ENCODE measurements at places on chromosomes 7 and 10. TPM values are rescaled to one million over a fixed set of nuclear protein-coding genes. Genes with fewer than 3 reads are reported as not detected.

Gene PTF1A
- total RNA-seq, result not detected

Gene HOXA9
- not detected for total RNA-seq

Gene AMZ1
- not detected for total RNA-seq

Gene COL13A1
- not detected for total RNA-seq

Gene SAMD9
- 2.7 TPM for total RNA-seq

Gene IGF2BP3
- total RNA-seq, result 62.9 TPM

Gene TMEM140
- total RNA-seq, result 0.29 TPM

Gene OPALIN
- not detected for total RNA-seq

- H3K36me3 ChIP-seq, result no peaks in the 10 kb centered on the region
- H3K27me3 ChIP-seq, result no peaks in the 10 kb centered on the region
- H3K4me3 ChIP-seq, result no peak overlapping the region
Measured at GRCh38 chr10:61992671-61993668, 91.5 kb downstream of the ARID5B start.

- no peaks in the 10 kb centered on the region for H3K27me3 ChIP-seq
- H3K4me1 ChIP-seq, result peaks cover 2% of the 10 kb centered on the region
- peak; percentile 69 for DNase-seq
- H3K36me3 ChIP-seq, result no peaks in the 10 kb centered on the region
Measured at GRCh38 chr10:17599089-17599488, 18.1 kb downstream of the HACD1 start.

DNA sequence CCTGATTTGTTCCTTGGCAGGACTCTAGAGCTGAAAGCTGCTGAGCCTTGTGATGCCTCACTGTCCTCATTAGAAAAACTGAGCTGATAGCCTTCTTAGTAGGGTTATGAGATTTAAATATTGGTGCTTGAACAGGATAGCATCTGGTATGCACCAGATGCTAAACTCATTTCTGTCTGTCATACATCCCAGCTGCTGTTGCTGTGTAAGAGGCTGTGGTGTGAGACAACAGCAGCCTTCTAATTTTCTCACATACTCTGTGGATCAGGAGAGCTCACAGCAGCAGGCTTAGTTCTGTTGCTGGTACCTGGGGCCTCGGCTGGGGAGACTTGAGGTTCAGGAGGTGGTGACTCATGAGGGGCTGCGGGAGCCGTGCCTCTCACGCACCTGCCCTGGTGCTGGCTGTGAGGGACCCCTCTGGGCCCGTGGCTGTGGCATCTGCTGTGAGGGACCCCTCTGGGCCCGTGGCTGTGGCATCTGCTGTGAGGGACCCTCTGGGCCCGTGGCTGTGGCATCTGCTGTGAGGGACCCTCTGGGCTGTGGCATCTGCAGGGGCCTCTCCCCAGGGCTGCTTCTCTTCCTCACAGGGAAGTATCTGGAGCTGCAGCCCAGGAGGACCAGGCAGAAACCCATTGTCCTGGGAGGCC is 12.5 kb downstream of the DYNC2I1 start:
- H3K4me3 ChIP-seq, result no peak overlapping the region
- H3K4me1 ChIP-seq, result peaks cover 51% of the 10 kb centered on the region
- peaks cover 57% of the 10 kb centered on the region for H3K36me3 ChIP-seq
- no peak for DNase-seq

GRCh38 chr10:97096261-97097083 is 89.3 kb downstream of the SLIT1 start:
- H3K27me3 ChIP-seq, result peaks cover 5% of the 10 kb centered on the region
- H3K4me1 ChIP-seq, result no peaks in the 10 kb centered on the region
- no peaks in the 10 kb centered on the region for H3K36me3 ChIP-seq
- H3K4me3 ChIP-seq, result no peak overlapping the region

- no peak overlapping the region for H3K4me3 ChIP-seq
- no peak overlapping the region for H3K27ac ChIP-seq
- H3K36me3 ChIP-seq, result peaks cover 28% of the 10 kb centered on the region
- DNase-seq, result no peak
- no peaks in the 10 kb centered on the region for H3K4me1 ChIP-seq
Measured at GRCh38 chr7:142940966-142941535, 1.8 kb downstream of the LLCFC1 start.

- H3K36me3 ChIP-seq, result no peaks in the 10 kb centered on the region
- H3K4me3 ChIP-seq, result no peak overlapping the region
- DNase-seq, result no peak
Measured at GRCh38 chr10:48699011-48699627, 14.4 kb downstream of the WDFY4 start.

GRCh38 chr10:112160834-112161233 is 22.7 kb downstream of the GPAM start:
- peaks cover 53% of the 10 kb centered on the region for H3K36me3 ChIP-seq
- H3K27me3 ChIP-seq, result no peaks in the 10 kb centered on the region
- H3K4me1 ChIP-seq, result no peaks in the 10 kb centered on the region
- DNase-seq, result no peak
- no peak overlapping the region for H3K4me3 ChIP-seq
- H3K27ac ChIP-seq, result no peak overlapping the region

DNA sequence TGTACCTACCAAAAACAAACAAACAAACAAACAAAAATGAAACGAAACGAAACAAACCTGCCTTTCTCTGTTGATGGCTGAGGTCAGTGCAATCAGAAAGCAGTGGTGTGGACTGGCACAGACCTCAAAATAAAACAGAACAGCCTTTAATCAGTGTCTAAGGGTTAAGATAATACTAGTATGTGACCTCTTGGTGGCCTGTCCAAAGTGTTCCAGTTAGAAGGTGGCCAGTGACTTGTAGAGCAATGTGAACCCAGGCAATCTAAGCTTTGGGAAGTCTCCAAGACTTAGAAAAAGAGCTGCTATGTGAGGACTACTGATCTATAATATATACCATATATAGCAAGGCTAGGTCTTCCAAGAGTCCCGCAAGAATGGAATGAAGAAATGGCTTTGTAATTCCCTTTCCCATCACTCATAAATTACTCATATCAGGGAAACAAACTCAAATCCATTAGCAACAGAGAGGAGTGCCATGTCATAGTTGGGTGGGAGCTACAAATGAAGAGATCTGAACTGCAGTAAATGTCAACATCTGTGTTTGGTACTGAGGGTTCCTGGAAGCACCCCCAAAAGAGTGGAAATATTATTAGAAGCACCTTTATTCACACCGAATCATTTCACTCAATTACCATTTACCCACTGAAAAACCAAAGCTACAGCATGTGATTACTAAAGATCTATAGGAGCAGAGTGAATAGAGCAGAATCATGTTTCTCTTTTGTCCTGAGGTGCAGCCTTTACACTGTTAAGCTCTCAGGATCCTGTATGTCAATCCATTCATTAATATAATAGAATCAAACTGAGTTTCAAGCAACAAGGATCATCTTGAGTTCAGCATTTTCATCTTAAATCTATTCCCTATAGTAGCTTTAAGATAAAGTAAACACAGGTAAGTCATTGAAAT is 28.0 kb downstream of the ABLIM1 start:
- no peaks in the 10 kb centered on the region for H3K4me1 ChIP-seq
- H3K27me3 ChIP-seq, result peaks cover 27% of the 10 kb centered on the region
- DNase-seq, result no peak
- H3K27ac ChIP-seq, result no peak overlapping the region
- no peaks in the 10 kb centered on the region for H3K36me3 ChIP-seq
- no peak overlapping the region for H3K4me3 ChIP-seq

- no peak overlapping the region for H3K27ac ChIP-seq
- H3K27me3 ChIP-seq, result no peaks in the 10 kb centered on the region
- H3K36me3 ChIP-seq, result peaks cover 16% of the 10 kb centered on the region
- no peak overlapping the region for H3K4me3 ChIP-seq
- peak; percentile 54 for DNase-seq
Measured at GRCh38 chr7:1815051-1815481, 145.0 kb downstream of the ELFN1 start.

- no peaks in the 10 kb centered on the region for H3K4me1 ChIP-seq
- no peak overlapping the region for H3K27ac ChIP-seq
- H3K27me3 ChIP-seq, result peaks cover 13% of the 10 kb centered on the region
- DNase-seq, result no peak
Measured at GRCh38 chr10:30863516-30864210, 168.0 kb downstream of the ZNF438 start.

GRCh38 chr10:74766501-74766900 is 59.9 kb upstream of the KAT6B start:
- peaks cover 48% of the 10 kb centered on the region for H3K27me3 ChIP-seq
- H3K36me3 ChIP-seq, result no peaks in the 10 kb centered on the region
- no peak overlapping the region for H3K4me3 ChIP-seq
- no peak for DNase-seq
- H3K27ac ChIP-seq, result no peak overlapping the region
- no peaks in the 10 kb centered on the region for H3K4me1 ChIP-seq

DNA sequence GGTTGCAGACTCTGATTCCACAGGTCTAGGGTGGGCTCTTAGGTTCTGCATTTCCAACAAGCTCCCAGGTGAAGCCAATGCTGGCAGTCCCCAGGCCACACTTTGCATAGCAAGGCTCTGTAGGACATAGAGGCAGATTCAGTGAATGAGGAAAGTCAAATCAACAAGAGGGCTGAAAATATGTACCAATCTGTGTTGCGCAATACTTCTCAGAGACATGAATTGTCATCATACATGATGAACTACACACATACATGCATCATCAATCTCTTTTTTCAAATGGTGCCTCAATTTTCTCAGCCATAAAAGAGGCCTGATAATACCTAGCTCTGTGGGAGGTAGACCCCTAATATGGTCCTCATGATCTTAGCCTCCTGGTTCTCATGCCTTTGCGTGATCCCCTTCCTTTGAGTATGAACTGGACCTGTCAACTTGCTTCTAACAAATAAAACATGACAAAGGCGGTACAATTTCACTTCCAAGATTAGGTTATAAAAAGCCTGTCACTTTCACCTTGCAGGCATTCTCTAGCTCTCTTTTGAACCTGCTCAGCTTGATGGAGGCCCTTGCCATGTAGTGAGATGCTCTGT is 49.0 kb downstream of the PIK3CG start:
- no peak for DNase-seq
- H3K27ac ChIP-seq, result no peak overlapping the region
- H3K4me3 ChIP-seq, result no peak overlapping the region
- no peaks in the 10 kb centered on the region for H3K4me1 ChIP-seq
- no peaks in the 10 kb centered on the region for H3K36me3 ChIP-seq
- H3K27me3 ChIP-seq, result no peaks in the 10 kb centered on the region

- H3K36me3 ChIP-seq, result no peaks in the 10 kb centered on the region
- no peak overlapping the region for H3K4me3 ChIP-seq
- no peak overlapping the region for H3K27ac ChIP-seq
- H3K4me1 ChIP-seq, result no peaks in the 10 kb centered on the region
Measured at GRCh38 chr10:133033742-133034048, 54.0 kb upstream of the ADGRA1 start.

- peaks cover 65% of the 10 kb centered on the region for H3K36me3 ChIP-seq
- DNase-seq, result no peak
- H3K27ac ChIP-seq, result no peak overlapping the region
- no peak overlapping the region for H3K4me3 ChIP-seq
Measured at GRCh38 chr10:72335394-72336258, 19.1 kb downstream of the DNAJB12 start.

DNA sequence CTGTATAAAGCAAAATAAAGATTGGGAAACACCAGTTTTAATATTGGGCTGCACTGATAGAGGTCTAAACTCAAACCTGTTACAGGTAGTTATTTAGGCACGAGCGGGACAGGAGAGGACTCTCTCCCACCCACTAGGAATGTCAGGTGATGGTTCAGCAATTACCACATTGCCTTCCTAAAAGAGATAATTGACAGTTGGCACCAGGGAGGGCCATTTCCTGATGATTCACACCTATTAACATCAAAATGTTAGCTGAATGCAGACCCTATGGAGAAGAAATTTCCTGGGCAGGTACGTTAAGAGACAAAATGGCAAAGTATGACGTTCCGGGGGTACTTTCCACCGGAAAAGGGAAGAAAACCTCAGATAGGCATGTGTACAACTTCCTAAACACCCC is 272.6 kb downstream of the SDHAF3 start:
- no peak overlapping the region for H3K4me3 ChIP-seq
- no peaks in the 10 kb centered on the region for H3K4me1 ChIP-seq
- no peak for DNase-seq
- H3K27me3 ChIP-seq, result no peaks in the 10 kb centered on the region
- no peak overlapping the region for H3K27ac ChIP-seq

DNA sequence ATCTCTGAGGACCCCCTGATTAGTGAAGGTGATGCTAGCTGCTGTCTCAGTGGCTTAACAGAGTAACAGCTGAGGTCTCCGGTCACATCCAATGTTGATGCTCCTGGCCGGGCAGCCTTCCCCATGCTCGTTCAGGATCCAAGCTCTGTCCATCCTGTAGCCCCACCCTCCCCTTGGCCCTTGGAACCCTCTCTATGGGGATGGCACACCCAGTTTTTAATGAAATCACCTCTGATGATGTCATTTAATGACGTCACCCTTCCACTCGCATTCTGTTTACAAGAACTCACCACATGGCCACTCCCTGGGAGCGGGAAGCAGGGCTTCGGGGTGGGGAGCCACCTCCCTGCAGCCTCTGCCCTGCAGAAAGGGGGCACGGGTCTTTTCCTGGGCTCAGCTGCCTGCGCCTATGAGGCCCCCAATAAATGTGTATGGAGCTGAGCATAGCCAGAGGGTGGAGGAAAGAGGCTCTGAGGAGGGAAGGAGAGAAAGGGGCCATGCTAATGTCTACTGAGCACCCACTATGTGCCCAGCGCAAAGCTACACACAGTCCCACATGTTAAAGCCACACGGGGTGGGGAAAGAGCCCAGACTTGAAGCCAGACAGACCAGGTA is 95.5 kb downstream of the OAT start:
- H3K36me3 ChIP-seq, result no peaks in the 10 kb centered on the region
- no peak overlapping the region for H3K4me3 ChIP-seq
- DNase-seq, result no peak
- no peaks in the 10 kb centered on the region for H3K27me3 ChIP-seq
- no peak overlapping the region for H3K27ac ChIP-seq

DNA sequence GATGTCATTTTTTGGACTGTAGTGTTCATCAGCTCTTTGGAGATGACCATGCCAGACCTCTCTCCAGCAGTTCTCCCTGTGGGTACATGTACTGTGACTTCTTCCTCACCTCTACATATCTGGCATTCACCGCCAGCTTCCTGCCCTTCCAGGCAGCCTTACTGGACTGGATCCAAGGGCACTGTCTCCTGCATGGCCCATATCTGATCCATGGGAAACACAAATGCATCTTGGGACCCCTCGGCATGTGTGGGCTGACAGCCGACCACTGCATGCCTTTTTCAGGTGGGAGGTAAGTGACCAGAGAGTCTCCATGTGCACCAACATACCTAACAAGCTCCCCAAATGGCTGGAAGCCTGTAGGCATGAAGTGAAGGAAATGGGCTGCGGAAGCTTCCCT is 3.9 kb upstream of the BLVRA start:
- H3K4me3 ChIP-seq, result no peak overlapping the region
- H3K4me1 ChIP-seq, result peaks cover 51% of the 10 kb centered on the region
- no peaks in the 10 kb centered on the region for H3K27me3 ChIP-seq
- H3K27ac ChIP-seq, result no peak overlapping the region

DNA sequence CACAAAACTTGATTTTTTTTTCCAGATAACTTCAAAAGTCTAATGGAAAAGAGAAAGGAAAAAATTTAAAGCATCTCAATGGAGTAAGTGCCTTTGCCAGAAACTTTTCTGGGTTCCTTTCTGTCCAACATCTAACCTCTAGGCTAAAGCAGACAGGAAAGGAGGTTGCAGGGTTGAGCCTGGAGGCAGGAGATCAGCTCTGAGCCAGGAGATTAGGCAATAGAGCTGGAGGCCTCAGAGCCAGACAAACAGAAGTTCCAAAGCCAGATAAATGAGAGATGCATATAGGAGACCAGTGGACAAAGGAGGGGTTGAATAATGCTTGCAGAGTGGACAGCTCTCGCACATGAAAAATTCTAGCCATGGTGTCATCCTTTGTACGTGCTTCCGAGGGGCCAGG is 42.9 kb downstream of the CHN2 start:
- H3K4me3 ChIP-seq, result no peak overlapping the region
- no peaks in the 10 kb centered on the region for H3K27me3 ChIP-seq
- no peak overlapping the region for H3K27ac ChIP-seq
- H3K4me1 ChIP-seq, result no peaks in the 10 kb centered on the region
- no peak for DNase-seq
- no peaks in the 10 kb centered on the region for H3K36me3 ChIP-seq

Data from K562 (cell line).